ENCODE measurements at places on chromosomes 6 and 20.

- DNase-seq: no peak
These were observed 185.0 kb downstream of the MCHR2 start for GRCh38 chr6:99808992-99809391.

GRCh38 chr20:39986173-39986904 is 702.7 kb downstream of the MAFB start:
- no peak for DNase-seq

DNA sequence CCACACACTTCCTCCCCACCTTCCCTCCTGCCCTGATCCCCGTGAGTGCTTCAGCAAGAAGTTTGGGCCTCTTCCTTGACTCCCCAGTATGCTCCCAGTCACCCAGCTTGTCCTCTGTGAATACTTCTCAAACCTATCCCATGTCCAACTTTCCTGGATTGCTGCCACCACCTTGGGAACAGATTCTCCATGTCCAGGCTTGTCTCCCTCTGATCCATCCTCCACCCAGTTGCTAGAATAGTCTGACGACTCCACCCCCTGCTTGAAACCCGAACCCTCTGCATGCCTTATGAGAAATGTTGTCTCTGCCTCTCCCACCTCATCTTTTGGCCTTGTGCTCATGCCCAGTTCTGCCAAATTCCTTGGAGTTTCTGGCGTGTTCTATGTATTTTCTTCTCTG is 108.0 kb downstream of the PPP1R14C start:
- no peak for DNase-seq

DNA sequence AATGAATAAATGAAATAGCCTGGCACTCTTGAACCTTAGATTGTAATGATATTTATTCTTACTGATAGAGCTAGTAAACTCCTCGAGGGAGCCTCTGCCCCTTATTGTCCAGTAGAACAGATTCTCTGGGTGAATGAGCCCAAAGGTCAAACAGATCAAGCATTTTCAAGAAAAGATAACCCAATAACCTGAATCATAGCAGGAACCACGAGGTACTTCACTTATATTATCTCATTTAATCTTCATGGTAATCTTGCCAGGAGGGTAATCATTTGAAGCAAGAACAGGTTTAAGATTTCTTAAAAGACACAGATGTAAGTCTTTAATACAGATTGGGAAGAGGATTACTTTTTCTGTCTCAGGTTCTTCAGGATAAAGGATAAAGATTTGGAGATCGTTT is 17.0 kb upstream of the TBCC start:
- DNase-seq: no peak

DNA sequence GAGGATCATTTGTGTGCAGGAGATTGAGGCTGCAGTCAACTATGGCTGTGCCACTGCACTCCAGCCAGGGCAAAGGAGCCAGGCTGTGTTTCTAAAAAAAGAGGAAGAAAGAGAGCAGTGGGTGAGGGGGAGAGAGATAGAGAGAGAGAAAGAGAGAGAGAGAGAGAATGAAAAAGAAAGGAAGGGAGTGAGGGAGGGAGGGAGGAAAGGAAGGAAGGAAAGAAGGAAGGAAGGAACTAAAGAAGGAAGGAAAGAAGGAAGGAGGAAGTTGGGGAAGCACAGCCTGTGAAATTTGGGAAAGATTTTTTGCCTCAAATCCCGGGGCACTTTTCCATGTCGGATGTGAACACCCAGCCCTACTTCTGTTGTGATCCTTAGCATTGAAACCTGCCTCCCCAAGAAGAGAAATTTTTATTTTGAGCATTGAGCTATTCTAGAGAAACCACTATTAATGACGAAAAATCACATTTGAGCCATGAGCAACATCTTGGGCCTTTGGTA is 57.8 kb downstream of the FOXA2 start:
- no peak for DNase-seq

DNA sequence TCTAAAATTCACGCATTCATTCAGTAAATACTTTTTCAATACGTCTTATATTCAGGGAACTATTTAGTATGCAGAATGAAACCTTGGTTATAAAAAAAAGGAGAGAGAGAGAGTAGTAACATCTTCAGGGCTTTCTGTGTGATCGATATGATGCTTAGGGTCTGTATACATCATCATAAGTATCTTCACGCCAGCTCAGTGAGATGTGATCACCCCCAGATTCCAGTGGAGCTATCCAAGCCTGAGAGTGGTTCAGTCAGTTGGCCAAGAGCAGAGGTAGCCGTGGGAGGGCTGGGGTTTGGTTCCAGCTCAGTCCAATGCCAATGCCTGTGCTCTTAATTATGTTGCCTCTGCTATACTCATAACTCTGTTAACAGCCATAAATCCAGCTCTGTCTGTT is 8.6 kb downstream of the CD83 start:
- no peak for DNase-seq

GRCh38 chr6:148435386-148435785 is 92.7 kb downstream of the SASH1 start:
- no peak for DNase-seq
